ENCODE measurements at places on chromosomes 7 and 10. TPM values are rescaled to one million over a fixed set of nuclear protein-coding genes. Genes with fewer than 3 reads are reported as not detected.
A peak's percentile ranks its signal among the peaks of the same experiment; 100 is the strongest.

DNA sequence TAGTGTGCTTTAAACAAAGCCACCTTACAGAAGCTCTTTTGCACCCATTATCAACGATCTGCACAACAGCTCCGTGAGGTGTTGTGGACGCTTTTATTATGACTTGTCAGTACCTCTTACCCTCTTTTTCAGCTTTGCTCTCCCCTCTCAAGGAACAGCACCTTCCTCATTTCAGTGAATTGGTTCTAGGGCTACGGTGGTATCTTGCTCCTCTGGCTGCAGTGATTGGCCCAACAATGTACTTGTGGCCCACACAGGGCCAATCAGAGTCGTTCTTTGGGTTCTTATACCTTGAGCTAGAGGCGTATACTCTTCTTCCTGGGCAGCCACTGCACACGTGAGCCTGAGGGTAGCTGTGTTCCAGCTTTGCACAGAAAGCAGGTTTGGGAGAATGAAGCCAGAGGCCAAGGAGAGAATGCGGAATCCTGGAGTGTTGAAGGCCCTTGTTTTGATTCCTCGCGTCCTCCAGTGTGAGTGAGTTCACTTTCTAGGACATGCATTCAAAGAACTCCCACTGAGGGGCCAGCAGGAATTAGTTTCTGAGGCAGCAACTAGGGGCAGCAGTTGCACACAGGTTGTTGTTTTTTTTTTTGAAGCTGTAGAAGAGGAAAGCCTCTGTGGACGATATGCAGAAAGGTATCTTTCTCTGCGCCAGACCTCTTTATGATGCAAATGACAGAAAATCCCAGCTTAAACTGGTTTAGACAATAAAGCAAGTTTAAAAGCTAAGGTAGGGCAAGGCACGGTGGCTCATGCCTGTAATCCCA, 49.8 kb upstream of the PDZD8 start:
- no peaks in the 10 kb centered on the region for H3K36me3 ChIP-seq
- H3K27me3 ChIP-seq: no peaks in the 10 kb centered on the region
- no peak overlapping the region for H3K27ac ChIP-seq
- H3K4me3 ChIP-seq: no peak overlapping the region
- DNase-seq: no peak

Gene HERC4
- 48.9 TPM for total RNA-seq

DNA sequence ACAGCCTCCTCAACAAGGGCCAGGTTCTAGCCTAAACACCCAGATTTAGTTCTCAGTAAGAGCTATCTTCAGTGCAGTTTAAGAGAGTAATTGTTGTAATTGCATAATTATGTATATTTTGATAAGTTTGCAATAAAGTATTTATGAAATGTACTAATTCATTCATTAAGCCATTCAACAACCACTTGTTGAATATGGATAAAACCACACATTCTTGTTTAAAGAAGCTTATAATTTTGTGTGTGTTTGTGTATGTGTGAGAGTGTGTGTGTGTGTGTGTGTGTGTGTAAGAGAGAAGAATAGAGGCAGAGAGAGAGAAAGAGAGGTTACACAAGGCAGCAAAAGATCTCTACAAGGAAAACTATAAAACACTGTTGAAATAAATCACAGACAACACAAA, 115.0 kb upstream of the SLC25A13 start:
- H3K4me3 ChIP-seq: no peak overlapping the region
- no peaks in the 10 kb centered on the region for H3K4me1 ChIP-seq
- DNase-seq: no peak
- no peaks in the 10 kb centered on the region for H3K36me3 ChIP-seq

DNA sequence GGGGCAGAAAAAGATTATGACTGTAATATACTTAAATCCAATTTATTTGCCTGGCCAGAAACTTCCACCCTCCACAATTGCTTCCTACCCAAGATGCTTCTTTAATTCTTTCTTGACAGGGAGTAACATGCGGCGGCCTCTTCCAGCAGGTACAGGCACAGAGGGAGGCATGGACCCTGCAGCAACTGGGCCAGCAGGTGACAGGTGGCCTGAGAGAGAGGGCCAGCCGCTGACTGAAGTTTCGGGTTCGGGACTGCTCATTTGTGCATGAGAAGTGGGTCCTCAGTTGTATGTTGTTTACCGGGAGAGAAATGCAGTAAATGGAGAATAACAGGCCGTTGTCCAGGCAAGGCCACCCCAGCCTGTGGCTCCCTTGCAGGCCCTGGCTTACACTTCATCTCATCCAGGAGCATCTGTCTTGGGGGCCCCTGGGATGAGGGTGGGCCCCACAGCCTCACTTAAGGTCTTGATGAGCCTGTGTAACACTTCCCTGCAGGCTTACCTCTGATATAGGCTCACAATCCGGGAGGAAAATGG, 72.5 kb downstream of the C10orf143 start:
- no peak overlapping the region for H3K27ac ChIP-seq
- H3K27me3 ChIP-seq: no peaks in the 10 kb centered on the region
- H3K36me3 ChIP-seq: no peaks in the 10 kb centered on the region
- H3K4me3 ChIP-seq: no peak overlapping the region

DNA sequence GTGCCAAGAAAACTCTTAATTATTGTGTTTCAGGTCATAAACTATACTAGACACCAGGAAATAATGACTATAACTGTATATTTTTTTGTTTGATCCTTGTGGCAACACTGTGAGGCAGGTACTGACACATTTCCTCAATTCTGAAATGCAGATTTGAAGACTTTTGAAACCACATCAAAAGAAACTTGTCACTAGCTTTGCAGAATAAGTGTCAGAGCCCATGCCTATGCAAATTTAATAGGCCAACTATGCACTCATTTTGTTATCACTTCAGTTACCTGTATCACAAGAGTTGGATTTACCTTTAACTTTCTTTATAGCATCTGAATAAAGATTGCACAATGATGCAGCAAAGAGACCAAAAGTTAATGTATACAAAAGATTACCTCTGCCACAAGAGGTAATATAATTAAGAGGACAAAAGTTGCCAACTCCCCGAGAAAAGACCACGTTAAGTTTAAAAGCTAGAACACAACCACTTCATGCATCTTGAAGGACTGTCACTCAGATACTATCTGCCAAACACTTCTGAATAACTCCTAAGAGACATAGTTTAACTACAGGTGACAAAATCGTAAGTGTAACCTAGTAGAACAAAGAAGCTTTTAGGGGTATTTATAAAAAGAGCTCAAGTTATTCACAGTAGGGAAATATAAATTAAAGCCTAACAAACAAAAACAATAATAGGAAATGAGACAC, 80.5 kb downstream of the ELAPOR2 start:
- H3K4me3 ChIP-seq: no peak overlapping the region
- H3K27me3 ChIP-seq: no peaks in the 10 kb centered on the region
- H3K36me3 ChIP-seq: no peaks in the 10 kb centered on the region

GRCh38 chr7:88306590-88307048, at the start of gene STEAP4:
Gene STEAP4 (minus strand): TSS chr7:88306894. CDS start chr7:88284269, 22,625 bp downstream.
- H3K4me3 ChIP-seq: peak within 1 kb of the TSS; percentile 37
- peaks cover 44% of the 10 kb centered on the region for H3K27me3 ChIP-seq
- H3K36me3 ChIP-seq: no peaks in the 10 kb centered on the region
- no peak for DNase-seq

Gene PLPP4
- not detected for total RNA-seq

DNA sequence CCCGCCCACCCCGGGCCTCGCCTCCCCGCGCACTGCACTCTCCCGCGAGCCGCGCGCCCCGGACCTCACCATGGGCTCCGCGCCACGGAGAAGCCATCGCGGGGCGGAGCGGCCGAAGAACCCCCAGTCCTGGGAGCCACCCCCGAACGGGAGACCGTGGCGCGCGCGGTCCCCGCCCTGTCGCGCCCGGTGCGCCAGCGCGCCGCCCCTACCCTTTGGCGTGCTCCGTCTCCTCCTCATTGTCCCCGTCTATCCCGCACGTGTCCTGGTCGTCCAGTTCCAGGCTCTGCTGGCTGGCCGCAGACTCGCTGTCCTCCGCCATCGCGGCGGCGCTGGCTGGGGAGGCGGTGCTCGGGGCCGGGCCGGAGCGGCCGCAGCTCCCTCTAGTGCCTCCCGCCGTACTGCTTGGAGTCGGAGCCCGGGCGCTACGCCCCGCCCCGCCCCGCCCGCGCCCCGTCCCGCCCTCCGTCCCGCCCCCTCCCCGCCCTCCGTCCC, at the start of gene NMT2:
Gene NMT2, minus strand, starts transcription at position 403 of the 495 bp plus-strand sequence. Its CDS starts 81 bp downstream, at position 322.
- no peaks in the 10 kb centered on the region for H3K27me3 ChIP-seq
- peak within 1 kb of the TSS; percentile 98 for H3K4me3 ChIP-seq
- peaks cover 55% of the 10 kb centered on the region for H3K4me1 ChIP-seq
- H3K27ac ChIP-seq: peak within 1 kb of the TSS; percentile 95
